T-helper 1 cell (primary cell): ENCODE measurements at places on chromosomes 3 and 15.

DNA sequence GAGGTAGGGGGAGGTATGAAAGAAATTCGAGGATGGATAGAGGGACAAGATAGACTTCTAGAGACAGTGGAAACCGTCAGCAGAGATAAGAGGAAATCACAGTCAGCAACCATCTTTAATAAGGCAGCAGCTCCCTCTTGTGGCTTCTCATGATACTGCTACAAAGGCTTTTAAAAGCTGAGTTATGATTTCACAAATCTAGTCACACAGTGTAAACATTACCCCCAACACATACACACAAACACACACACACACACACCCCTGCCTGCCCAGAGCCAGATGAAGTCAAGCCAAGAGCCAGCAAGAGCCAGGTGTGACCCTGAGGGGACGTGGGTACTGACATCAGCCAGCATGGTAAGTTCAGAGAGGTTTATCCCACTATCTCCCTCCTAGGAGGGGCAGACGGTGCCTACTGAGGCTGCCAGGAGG is 18.9 kb upstream of the TGM5 start:
- DNase-seq = no peak

DNA sequence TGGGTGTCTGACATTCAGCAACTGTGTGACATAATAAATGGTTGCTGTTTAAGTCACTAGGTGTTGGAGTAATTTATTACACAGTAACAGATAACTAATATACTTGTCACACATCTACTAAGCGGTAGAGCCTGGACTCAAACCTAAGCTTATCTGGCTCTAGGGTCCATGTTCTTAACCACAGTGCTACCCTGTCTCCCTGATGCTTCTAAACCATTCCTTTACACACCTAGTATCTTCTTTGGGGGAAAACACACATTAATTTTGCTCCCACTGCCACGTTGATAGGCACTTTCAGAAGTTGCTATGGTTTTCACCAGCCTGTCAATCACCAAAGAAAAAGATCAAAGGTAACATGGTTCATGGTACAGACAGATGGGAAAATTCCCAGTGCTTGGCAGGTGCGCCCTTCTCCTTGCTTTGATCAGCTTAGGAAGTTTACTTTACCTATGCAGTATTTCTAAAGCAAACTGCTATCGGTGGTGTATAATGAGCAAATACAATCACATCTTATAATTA is 150.8 kb downstream of the PDZRN3 start:
- DNase-seq = no peak

GRCh38 chr3:128011140-128011539 is 41.1 kb upstream of the SEC61A1 start:
- no peak for DNase-seq

GRCh38 chr3:67901681-67902080 is 247.3 kb upstream of the SUCLG2 start:
- no peak for DNase-seq

DNA sequence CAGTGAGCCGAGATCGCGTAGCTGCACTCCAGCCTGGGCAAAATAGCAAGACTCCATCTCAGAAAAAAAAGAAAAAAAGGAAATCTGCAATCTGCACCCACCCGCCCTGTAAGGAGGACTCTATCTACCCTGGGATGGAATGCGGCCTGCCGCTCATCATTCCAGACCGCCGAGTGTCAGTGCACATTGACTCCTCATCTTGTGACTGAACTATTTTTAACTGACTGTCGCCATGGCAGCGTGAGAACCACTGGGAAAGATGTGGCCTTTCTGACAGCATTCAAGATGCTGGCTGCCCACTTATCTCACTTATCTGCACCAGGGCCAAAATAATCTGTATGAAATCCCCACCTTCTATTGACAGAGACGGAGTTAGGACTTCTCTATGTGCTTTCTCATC is 38.8 kb upstream of the ANKRD34C start:
- DNase-seq = no peak

GRCh38 chr3:146390006-146390772 is 79.2 kb downstream of the PLSCR2 start:
- DNase-seq = no peak

GRCh38 chr3:23831517-23832394 is 26.0 kb downstream of the UBE2E1 start:
- no peak for DNase-seq

- DNase-seq = no peak
Observed at GRCh38 chr3:196948442-196949284, 6.3 kb upstream of the NCBP2 start.

DNA sequence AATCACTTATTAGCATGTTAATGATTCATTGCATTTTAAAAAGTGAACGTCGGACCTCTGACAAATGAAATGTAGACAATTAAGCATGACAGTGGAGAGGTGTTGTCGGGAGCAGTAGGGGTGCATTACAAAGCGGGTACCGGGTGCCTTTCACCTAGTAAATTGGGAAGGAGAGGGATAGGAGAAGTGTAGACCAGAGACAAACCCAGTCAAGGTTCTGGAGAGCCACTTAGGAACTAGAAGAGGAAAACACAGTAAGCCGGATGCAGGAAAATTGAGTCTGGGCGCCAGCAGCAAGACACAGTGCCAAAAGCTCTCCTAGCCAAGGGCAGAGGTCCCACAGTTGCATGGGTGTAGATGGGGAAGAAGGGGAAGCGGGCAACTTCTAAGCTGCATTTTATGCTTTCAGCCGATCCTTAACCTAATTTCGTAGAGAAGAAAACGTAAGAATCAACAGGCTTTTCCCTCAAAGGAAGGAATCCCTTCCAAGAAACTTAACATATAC is 3.1 kb upstream of the CERS3 start:
- no peak for DNase-seq

- DNase-seq = no peak
Observed at GRCh38 chr3:101833446-101833974, 15.8 kb upstream of the NFKBIZ start.

DNA sequence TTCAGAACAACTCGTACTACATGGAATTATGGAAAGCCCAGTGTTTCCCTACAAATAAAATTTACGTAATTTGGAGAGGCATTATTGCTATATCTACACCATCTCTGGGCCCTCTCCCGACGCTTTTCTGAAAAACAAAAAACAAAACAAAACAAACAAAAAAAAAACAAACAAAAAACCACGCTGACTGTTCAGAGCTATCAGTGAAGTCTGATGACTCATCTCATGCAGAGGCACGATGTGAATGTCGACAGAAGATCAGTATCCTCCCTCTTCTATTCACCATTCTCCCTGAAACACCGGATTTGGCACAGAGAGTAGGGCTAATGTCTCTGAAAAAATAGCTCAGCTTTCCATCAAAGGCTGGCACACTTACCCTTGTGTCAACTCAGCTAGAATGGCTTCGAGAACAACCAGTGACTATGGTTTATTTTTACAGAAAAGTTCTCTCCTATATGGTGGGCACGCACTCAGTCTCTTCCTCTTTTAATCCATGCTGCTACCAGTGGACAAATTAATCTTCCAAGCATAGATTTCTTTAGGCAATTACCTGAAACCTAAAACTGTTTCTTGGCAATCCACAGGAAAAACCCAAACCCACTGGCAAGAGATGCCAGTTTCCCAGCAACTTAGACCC is 1.5 kb downstream of the CRBN start:
- peak; percentile 15 for DNase-seq

GRCh38 chr3:15287565-15288330 is 44.6 kb downstream of the SH3BP5 start:
- DNase-seq = no peak

GRCh38 chr3:197752107-197752506 is 2.4 kb downstream of the FYTTD1 start:
- DNase-seq = no peak

DNA sequence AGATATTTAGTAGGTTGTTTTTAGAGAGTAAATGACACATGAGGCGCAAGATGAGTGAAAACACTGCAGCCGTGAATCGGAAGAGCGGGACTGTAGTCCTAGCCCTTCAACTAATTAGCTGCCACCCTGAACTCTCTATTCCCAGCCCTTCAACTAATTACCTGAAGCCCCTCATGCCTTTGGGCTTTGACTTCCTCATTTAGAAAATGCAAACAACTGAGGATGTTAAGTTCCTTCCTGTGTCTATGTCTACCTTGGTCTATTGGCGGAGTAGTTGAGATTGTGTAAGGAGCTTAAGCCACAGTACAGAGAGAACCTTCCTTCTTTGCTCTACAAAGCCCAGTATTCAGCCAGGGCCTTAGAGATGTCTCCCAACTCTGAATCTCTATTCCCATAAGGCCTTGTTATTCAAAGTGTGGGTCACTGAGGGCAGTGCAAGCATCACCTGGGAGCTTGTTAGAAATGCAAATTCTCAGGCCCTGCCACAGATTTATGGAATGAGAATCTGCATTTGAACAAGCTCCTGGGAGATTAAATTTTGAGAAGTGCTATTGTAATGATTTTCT is 71.8 kb upstream of the SCN5A start:
- DNase-seq = no peak

- no peak for DNase-seq
Observed at GRCh38 chr15:44541282-44541958, 4.5 kb downstream of the EIF3J start.

DNA sequence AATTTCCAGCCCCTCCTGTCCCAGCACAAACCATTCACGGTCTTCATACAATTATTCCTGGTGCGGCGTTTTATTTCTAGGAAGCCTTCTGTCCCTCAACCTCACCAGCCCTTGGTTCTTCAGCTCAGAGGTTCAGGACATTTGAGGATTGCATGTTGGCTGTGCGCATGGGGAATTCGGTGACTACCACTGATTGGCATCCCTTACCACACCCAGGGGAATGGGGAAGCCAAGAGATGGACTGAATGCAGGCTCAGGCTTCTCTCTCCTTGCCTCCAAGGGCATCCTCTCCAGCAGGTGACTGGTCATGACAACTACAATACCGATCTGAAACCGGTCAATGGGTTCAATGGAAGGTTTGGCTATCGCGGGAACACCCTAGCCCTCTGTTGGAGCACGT is 153.8 kb downstream of the MTHFS start:
- no peak for DNase-seq

- peak; percentile 10 for DNase-seq
Observed at GRCh38 chr3:46706771-46707582, 5.8 kb downstream of the TMIE start.

- no peak for DNase-seq
Observed at GRCh38 chr3:75254685-75255084, 409.4 kb upstream of the FRG2C start.

- no peak for DNase-seq
Observed at GRCh38 chr3:190155752-190156151, 35.1 kb upstream of the P3H2 start.

DNA sequence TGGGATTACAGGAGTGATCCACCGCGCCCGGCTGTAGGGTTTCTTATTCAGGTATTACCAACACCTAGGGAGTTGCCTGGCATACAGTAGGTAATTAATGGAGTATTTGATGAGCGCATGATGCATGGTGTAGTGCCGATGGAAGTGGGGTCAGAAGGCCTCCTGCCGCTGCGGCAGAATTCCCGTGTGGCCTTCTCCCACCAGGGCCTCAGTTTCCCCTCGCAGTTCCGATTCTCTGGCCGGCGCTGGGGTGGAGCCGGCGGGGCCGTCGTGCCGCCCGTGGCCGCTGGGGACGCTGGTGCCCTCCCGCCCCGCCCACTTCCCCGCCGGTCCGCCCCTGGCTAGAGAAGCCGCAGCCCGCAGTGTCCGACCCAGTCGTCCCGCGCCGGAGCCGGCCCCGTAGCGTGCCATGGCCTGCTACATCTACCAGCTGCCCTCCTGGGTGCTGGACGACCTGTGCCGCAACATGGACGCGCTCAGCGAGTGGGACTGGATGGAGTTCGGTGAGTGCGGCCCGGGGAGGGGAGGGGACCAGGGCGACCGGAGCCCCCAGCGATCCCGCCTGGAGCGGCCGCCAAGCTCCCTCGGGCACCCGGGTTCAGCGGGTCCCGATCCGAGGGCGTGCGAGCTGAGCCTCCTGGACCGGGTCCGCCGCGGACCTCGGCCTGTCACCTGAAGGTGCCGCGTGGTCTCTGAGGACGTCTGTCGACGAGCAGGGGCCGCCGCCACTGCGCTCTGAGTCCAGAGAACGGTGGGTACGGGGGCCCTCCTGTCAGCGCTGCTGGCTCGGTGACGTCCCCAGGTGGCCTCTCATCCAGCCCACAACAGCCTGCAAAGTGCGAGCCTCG is at the start of gene IRAK2:
TSS of gene IRAK2 (plus strand) at position 374 of the 848 bp plus-strand sequence. CDS start at position 410, 36 bp downstream.
- peak; percentile 49 for DNase-seq

DNA sequence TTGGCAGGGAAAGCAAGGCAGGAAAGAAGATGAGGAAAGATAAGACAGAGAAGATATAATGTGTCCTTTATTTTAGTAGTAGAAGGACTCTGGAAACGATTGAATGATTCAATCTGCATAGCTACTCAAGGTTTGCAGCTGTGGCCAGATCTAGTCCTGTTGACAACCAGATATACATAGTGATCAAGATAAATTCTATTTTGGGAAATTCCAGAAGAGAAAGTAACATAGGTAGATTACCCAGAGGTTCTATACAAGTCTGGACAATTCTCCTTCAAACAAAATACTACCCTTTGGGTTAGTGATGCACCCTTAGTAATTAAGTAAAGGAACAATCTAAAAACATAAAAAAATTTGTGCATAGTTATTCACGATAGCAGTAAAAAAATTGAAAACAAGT is 9.4 kb downstream of the TERC start:
- DNase-seq = no peak

- DNase-seq = no peak
Observed at GRCh38 chr3:107962946-107963345, 127.9 kb downstream of the CD47 start.

DNA sequence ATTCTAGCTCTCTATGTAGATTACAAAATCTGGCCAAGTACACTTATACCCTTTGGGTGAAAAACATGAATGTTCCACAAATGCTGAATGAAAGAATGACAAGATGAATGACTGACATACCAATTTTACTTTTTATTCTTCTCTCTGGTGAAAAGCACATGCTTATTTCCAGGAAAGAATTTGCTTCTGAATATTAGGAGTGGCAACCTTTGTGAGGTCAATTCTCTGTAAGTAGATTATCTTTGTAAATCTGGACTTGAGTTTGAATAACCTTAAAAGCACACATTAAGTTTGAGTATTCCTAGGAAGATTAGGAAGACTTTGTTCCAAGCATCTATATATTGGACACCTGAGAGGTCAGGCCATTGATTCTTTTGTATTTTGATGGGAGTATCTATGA is 78.1 kb upstream of the P2RY1 start:
- no peak for DNase-seq

GRCh38 chr3:97817965-97818364 is 3.8 kb upstream of the CRYBG3 start:
- DNase-seq = no peak

- no peak for DNase-seq
Observed at GRCh38 chr3:194879991-194880939, 194.6 kb downstream of the FAM43A start.

GRCh38 chr3:83928391-83928790 is 1030.4 kb upstream of the CADM2 start:
- no peak for DNase-seq

DNA sequence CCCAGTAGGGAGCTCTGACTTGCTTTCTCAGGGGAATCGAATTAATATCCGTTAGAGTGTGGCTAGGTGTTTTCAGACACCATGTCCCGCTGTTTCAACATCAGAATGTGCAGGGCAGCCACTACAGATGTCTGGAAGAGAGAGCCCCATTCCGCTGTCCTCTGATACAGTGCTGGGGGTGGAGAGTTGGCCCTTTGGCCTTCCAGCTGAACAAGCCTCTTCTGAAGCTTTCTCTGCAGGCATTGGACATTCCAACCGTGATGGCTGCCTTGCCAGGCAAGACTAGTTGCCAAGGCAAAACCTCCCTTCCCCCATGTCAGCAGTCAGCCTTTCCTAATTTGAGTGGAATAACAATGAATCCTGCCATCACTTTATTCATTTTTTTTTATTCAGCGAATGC is 1.5 kb downstream of the FAH start:
- DNase-seq = no peak
